ENCODE measurements at places on chromosomes 6 and 20. TPM values are rescaled to one million over a fixed set of nuclear protein-coding genes. Genes with fewer than 3 reads are reported as not detected.

The TCFL5 gene
- 13.0 TPM for total RNA-seq

The PRICKLE4 gene
- 0.38 TPM for total RNA-seq

The TAAR9 gene
- not detected for total RNA-seq

The MAK gene
- total RNA-seq: 0.09 TPM

The POPDC3 gene
- total RNA-seq: 0.33 TPM

The COQ3 gene
- 12.1 TPM for total RNA-seq

The WFDC2 gene
- total RNA-seq: 5.6 TPM

The MYB gene
- total RNA-seq: 84.7 TPM

The KIF3B gene
- 7.8 TPM for total RNA-seq

The FNDC11 gene
- total RNA-seq: 1.1 TPM

The ZNF831 gene
- total RNA-seq: 2.1 TPM

The ASIP gene
- 0.09 TPM for total RNA-seq

The BANF2 gene
- 0.14 TPM for total RNA-seq

The SMPD2 gene
- total RNA-seq: 14.6 TPM

DNA sequence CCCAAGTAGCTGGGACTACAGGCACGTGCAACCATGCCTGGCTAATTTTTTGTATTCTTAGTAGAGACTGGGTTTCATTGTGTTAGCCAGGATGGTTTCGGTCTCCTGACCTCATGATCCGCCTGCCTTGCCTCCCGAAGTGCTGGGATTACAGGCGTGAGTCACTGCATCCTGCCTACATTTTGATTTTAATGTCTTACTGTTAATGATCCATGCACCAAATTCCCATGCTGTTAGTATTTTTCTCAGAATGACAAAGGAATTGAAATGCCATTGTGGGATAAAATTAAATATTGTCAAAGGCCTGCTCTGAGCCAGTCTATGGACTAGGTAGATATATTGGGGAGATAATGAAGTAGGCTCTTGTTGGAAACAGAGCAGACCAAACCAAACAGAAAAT is 28.2 kb downstream of the CBFA2T2 start:
- DNase-seq: no peak
- H3K4me1 ChIP-seq: no peaks in the 10 kb centered on the region
- no peaks in the 10 kb centered on the region for H3K27me3 ChIP-seq
- no peak overlapping the region for H3K4me3 ChIP-seq

DNA sequence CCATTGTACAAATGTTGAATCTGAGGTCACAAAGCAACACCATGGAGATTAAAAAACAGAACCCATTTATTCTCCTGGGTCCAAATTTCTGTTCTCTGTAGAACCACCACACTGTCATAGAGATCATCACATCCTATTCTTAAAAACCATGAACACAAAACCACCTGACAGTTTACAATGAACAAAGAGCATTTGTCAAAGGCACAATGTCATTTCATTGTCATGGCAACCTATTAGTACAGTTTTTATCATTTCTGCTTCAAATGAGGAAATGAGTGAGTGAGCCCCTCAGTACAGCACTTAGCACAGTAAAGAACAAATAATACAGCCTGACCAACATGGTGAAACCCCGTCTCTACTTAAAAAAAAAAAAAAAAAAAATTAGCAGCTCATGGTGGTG is 23.1 kb upstream of the LAMP5 start:
- no peaks in the 10 kb centered on the region for H3K36me3 ChIP-seq
- no peaks in the 10 kb centered on the region for H3K27me3 ChIP-seq
- H3K4me1 ChIP-seq: no peaks in the 10 kb centered on the region
- no peak overlapping the region for H3K4me3 ChIP-seq
- H3K27ac ChIP-seq: no peak overlapping the region

GRCh38 chr20:46349742-46350056 is 41.4 kb upstream of the CDH22 start:
- no peaks in the 10 kb centered on the region for H3K27me3 ChIP-seq
- no peak overlapping the region for H3K4me3 ChIP-seq
- H3K4me1 ChIP-seq: no peaks in the 10 kb centered on the region
- peak overlapping the region; percentile 90 for H3K27ac ChIP-seq
- DNase-seq: no peak

- no peaks in the 10 kb centered on the region for H3K36me3 ChIP-seq
- H3K27me3 ChIP-seq: no peaks in the 10 kb centered on the region
- no peak overlapping the region for H3K27ac ChIP-seq
- DNase-seq: no peak
- no peak overlapping the region for H3K4me3 ChIP-seq
- H3K4me1 ChIP-seq: no peaks in the 10 kb centered on the region
Observed at GRCh38 chr6:73542891-73543290, 22.1 kb upstream of the EEF1A1 start.

- no peaks in the 10 kb centered on the region for H3K4me1 ChIP-seq
- DNase-seq: no peak
- no peak overlapping the region for H3K4me3 ChIP-seq
- no peak overlapping the region for H3K27ac ChIP-seq
- no peaks in the 10 kb centered on the region for H3K27me3 ChIP-seq
Observed at GRCh38 chr20:41261260-41261659, 56.3 kb downstream of the ZHX3 start.

DNA sequence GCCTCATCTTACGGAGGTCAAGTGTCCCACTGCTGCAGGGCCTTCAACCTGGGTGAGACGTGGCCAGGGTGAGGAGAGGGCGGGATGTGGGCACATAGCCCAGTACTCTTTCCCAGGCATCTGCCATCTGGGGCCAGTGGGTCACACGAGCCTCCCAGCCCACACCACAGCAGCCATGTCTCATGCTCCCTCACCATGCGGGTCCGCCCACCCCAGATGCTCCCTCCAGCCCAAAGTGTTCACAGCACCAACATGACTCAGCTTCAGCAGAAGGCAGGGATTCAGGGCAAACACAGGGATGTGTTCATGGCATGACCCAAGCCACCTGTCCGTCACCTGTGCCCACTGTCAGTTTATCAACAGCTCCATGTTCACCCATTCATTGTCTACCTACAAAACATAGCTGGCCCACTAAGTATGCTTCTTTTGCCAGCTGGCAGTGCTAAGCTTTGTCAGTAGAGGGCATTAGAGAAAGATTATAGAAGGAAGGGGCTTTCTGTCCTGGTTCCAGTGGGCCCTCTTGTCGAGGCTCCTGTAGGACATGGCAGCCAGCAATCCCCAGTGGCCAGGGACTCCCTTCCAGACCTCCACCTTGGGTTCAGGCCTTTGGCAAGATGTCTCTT is 109.2 kb downstream of the FOXF2 start:
- DNase-seq: no peak
- H3K27me3 ChIP-seq: no peaks in the 10 kb centered on the region
- no peaks in the 10 kb centered on the region for H3K36me3 ChIP-seq
- no peaks in the 10 kb centered on the region for H3K4me1 ChIP-seq

DNA sequence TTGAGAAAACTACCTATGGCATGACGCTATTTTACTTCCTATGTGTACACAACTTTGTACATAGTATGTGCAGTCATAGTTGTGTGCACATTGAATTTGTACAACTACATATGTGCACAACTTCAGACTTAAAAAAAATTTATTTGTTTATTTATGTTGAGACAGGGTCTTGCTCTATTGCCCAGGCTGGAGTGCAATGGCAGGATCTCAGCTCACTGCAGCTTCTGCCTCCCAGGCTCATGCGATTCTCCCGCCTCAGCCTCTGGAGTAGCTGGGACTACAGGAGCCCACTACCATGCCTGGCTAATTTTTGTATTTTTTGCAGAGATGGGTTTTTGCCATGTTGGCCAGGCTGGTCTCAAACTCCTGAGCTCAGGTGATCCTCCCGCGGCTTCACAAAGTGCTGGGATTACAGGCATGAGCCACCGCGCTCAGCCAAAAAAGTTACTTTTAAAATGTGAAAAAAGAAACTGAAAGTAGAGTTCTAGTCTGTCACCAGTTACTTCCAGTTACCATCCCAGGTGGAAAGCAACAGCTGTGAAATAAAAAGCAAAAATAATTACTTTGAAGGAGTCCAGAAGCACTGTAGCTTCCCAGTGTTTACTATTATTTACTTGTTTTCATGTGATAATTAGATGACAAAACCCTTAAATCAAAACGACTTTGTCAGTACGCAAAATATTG is 1.7 kb upstream of the ZKSCAN8 start:
- no peaks in the 10 kb centered on the region for H3K27me3 ChIP-seq
- H3K36me3 ChIP-seq: peaks cover 6% of the 10 kb centered on the region
- H3K4me1 ChIP-seq: peaks cover 15% of the 10 kb centered on the region
- H3K27ac ChIP-seq: no peak overlapping the region
- H3K4me3 ChIP-seq: no peak overlapping the region

DNA sequence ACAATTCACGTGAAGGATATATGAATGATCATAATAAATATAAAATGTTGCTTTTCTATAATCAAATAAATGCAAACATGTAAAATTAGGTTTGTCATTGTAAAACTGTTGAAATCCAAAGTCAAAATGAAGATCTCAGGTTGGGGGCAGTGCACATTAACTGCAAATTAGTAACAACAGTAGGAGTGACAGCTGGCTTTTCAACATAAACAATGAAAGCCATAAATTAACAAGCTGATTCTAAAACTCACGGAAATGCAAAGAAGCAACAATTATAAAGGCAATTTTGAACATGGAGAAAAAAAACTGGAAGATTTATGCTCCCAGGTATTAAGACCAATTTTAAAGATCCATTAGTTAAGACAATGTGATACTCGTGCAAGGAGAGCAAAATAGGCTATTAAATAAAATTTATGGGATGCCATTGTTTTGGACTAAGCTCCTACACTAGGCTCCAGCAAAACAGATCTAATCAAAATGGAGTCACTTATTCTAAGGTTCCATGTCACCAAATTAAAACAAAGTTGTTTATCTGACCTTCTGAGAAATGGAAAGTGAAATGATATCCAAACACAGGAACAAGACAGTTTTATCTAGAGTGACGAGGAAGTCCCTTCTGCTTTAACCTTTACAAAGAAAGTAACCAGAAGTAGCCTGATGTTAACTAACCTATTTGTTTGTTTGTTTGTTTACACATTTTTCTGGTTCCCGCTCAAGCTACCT is 770.8 kb downstream of the EPHA7 start:
- H3K27ac ChIP-seq: no peak overlapping the region
- no peaks in the 10 kb centered on the region for H3K27me3 ChIP-seq
- no peaks in the 10 kb centered on the region for H3K4me1 ChIP-seq

DNA sequence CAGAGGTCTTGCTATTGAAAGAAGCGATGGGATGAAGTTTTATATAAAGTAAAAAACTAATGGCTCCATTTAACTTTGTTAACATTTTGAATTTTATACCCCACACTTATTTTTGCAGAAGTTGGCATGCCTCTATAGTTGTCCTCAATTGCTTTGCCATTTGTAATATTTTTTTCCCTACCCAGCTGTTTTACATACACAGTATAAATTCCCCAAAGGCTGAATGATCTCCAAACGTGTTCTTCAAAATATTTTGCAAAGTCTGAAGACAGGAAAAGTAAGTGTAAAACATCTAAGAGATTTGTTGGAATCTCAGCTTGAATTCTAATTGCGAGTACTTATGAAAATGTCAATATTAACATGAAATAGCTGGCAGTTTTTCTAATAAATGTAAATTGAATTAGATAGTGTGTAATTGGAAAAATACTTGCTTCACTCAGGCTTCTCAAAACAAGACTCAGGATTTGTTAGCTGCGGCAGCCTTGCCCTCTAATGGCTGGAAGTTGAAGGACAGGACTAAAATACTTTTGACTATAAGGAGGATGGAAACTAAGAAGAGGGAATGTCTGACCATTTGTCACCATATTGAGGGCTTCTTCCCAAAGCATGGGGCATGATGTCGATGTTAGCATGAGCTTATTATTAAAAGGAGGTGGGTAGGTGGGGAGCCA is 226.8 kb downstream of the UST start:
- H3K27ac ChIP-seq: no peak overlapping the region
- H3K36me3 ChIP-seq: no peaks in the 10 kb centered on the region
- H3K27me3 ChIP-seq: no peaks in the 10 kb centered on the region
- H3K4me3 ChIP-seq: no peak overlapping the region
- no peak for DNase-seq

- no peaks in the 10 kb centered on the region for H3K27me3 ChIP-seq
- no peak overlapping the region for H3K4me3 ChIP-seq
- H3K27ac ChIP-seq: no peak overlapping the region
- peaks cover 8% of the 10 kb centered on the region for H3K36me3 ChIP-seq
- no peaks in the 10 kb centered on the region for H3K4me1 ChIP-seq
Observed at GRCh38 chr20:5859608-5860007, 90.7 kb downstream of the TRMT6 start.

DNA sequence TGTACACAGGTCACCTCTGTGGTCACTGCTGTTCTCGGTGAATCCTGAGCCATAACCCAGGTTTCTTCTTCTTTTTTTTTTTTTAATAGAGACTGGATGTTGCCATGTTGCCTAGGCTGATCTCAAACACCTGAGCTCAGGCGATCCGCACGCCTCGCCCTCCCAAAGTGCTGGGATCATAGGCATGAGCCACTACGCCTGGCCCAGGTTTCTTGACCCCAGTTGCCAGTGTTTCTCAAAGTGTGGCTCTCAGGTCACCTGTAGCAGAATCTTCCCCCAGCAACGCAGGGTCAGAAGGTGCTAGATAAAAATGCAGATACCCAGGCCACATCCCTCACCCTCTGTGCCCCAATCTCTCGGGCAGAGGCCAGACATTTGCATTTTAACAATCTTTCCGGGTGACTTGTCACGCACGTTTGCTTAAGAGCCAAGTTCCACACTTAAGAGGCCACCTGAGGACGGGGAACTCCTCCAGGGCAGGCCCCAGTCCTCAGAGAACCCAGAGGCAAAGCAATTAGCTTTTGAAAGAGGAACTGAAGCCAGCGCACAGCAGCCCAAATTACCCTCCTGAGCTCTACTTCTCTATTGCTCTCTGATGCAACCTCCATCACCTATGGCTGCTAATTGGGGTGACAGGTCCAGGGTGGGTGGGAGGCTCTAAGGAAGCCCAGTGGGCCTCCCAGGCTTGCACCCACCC is 81.8 kb downstream of the NFATC2 start:
- no peaks in the 10 kb centered on the region for H3K27me3 ChIP-seq
- H3K27ac ChIP-seq: no peak overlapping the region
- DNase-seq: no peak
- peaks cover 15% of the 10 kb centered on the region for H3K4me1 ChIP-seq
- H3K4me3 ChIP-seq: no peak overlapping the region

GRCh38 chr20:48657426-48658197 is 170.2 kb downstream of the PREX1 start:
- no peak overlapping the region for H3K4me3 ChIP-seq
- no peak overlapping the region for H3K27ac ChIP-seq
- no peaks in the 10 kb centered on the region for H3K4me1 ChIP-seq
- peak; percentile 57 for DNase-seq

GRCh38 chr20:24942679-24943078 is 6.4 kb upstream of the CST7 start:
- H3K27ac ChIP-seq: no peak overlapping the region
- no peaks in the 10 kb centered on the region for H3K4me1 ChIP-seq
- no peak for DNase-seq
- no peaks in the 10 kb centered on the region for H3K36me3 ChIP-seq
- H3K4me3 ChIP-seq: no peak overlapping the region

GRCh38 chr20:43973671-43974450 is 59.2 kb downstream of the TOX2 start:
- no peak overlapping the region for H3K27ac ChIP-seq
- H3K4me1 ChIP-seq: peaks cover 55% of the 10 kb centered on the region
- no peak for DNase-seq
- no peaks in the 10 kb centered on the region for H3K27me3 ChIP-seq
- H3K36me3 ChIP-seq: peaks cover 9% of the 10 kb centered on the region

Data from thymus (tissue), 14 donors.